ENCODE measurements at places on chromosomes 4 and X.
A peak's percentile ranks its signal among the peaks of the same experiment; 100 is the strongest.

DNA sequence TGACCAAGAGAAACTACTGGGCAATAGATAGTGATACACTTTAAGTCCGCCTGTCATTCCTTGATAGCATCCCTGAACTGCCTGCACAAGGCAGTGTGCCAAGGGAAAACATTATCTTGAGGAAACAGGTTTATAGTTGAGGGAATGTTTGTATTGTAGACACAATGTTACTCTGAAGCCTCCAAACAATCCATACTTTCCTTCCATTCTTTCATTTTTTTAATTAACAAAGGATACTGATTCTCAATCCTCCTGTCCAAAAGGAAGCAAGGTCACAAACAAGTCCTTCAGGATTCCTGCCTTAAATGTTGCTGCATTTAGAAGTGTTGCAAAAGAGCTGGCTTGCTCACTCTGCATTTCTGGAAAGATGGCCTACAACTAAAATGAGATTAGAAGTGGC lies 61.7 kb upstream of the PRSS48 start:
- no peak for DNase-seq

DNA sequence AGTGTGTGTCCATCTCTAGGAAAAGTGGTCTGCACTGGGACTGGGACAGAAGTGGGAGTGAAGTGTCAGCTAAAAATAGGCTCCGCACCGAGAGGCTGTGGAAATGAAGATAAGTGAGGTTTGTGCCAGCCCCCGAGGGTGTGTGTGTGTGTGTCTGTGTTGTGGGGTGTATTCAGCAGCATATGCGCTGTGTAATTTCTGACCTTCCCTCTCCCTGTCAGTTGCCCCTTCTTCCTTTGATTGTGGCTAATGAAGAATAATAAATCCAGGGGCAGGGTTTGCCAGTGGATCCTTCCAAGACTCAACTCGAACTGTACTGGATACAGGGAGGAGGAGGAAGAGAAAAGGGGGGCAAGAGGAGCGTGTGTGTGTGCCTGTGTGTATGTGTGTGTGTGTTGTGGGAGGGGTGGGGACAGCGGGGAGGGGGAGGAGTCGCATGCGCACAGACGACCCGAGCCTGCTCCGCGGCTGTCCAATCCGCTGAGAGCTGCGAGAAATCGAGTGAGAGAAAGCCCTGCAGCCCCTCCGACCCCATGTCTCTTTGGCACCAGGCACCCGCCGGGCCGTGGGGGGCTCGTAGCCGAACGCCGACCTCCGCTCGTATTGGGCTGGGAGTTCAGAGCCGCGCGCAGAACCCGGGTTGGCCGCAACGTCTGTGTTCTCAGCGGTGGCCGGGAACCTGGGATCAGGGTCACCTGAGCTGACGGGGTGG lies 916 bp upstream of the POU4F2 start:
- DNase-seq: no peak

- DNase-seq: no peak
Measured at GRCh38 chr4:52510939-52511565, 148.0 kb downstream of the USP46 start.

DNA sequence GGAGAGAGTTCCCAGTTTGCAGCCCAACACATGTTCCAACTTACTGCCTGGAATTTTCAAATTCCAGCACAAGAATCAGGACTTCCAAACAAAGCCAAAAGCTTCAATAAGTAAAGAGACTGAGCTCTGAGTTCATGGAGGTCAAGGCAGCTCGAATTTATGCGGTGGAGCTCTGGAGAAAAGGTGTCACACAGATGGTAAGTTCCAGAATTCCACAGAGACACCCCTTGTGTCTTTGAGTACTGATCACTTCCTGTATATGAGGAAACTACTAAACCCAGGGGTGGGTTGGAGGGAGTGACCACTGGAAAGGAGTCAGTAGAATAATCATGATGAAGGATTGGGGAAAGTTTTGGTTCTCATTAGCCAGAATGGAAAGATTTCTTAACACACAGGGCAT lies 118.5 kb upstream of the GUCY1A1 start:
- DNase-seq: no peak

- DNase-seq: no peak
Measured at GRCh38 chr4:147084861-147085260, 139.2 kb upstream of the TTC29 start.

GRCh38 chr4:26299254-26299882 lies 21.4 kb upstream of the RBPJ start:
- no peak for DNase-seq

GRCh38 chrX:118652717-118653116 lies 74.7 kb upstream of the IL13RA1 start:
- no peak for DNase-seq

DNA sequence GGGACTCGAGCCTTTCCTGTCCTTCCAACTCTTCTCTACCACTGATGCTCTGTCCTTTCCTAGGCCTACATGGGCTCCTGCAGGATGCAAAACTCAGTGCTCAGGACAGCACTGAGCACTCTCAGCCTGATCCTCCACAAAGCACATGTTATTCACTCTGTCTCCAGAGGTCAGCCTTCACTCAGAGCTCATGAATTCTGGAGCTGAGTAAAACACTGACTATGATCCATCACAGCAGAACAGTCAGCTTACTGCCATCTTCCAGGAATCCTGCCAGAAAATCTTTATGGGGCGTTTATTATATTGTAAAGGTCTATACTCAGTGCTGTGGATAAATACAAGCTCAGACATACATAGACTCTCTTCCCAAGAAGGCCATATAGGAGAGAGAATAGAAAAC lies 121.5 kb upstream of the CPEB2 start:
- no peak for DNase-seq

DNA sequence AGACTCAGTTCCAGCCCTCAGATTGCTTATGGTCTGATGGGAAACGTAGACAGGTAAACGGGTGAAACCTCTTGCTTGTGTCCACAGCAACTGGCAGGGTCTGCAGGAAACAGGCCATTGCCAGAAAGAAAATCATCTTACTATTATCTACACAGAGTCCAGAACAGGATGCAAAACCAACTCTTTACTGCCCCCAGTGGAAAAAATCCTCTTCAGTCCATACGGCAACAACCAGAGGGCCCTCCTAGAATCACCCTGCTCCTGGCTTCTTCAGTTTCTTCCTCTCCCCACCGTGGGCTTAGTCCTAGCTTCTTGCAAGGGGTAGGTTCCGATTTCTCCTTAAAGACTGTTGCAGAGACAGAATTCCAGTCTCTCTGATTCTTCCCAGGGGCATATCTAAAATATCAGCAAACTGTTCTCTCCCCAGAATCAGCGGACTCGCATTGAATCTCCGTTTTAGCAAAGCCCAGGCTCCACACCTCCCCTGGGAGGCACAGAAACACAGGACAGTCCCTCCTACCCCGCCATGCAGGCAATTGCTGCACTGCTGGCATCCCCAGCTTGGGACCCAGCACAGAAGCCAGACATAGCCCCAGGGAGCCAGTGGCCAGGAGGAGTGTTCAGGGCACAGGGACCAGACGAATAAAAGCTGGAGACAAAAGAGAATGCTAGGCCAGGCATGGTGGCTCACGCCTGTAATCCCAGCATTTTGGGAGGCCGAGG lies 41.0 kb upstream of the SH3RF1 start:
- peak; percentile 41 for DNase-seq

DNA sequence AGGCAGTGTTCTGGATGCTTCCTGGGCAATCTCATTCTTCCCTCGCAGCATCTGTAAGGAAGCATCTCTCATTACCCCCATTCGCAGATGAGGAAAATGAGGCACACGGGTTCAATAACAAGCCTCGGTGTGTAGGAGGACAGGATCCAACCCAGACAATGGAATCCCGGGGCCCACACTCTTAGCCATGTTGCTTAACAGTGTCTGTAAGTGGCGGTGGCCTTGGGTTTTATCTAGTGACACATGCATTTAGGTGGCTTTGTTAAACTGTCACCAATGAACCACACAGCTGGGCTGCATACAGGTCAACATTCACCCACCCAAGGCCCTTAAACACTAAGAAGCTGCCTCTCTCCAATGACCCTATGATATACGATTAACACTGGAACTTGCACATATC lies 22.6 kb downstream of the RELL1 start:
- no peak for DNase-seq

DNA sequence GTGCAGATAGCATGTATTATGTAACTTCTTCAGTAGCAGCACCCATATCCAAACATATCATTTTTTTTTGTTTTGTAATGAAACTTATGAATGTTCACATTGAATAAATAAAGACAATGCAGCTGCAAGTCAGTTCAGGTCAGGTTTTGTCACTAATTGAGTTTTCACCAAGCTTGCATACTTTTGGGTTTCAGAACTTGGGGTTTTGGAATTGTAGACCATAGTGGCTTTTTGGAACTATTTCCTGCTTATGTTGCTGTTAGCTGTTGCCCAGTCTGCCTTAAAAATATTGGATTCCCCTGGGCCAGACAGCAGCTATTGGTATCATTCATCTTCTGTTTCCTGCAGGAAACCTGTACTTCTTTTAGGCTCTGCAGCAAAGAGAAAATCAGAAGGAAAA lies 113.4 kb upstream of the LIMCH1 start:
- no peak for DNase-seq

DNA sequence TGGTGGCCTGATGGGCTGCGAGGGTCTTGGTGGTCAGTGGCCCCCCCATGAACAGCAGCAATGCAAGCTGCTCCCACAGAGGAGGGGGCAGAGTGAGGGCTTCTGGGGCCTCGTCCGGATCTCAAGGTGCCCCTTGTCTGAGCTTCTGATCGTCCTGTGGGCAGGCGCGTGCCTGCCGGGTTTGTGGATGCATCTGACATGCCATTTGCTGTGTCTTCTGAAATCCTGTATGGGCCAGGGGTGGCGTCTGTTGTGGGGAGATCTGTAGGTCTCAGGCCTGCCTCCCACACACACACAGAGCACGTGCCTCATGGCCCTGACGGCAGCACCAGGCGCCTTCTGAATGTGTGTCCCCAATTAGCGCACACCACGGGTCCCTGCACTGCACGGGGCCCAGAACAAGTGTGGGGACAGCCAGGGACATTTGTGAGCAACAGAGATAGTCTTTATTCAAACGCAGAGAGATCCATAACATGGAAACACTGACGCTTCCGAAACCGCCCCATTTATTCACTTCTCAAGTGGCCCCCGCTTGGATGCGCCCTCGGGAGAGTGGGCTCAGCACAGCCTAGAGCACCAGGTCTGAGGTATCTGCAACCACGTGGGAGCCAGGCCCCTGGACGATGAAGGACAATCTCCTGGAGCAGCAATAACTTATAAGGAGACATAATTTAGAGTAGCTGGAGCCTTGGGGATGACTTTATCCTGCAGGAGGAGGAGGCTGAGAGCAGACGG lies 5.7 kb downstream of the SPON2 start:
- no peak for DNase-seq

DNA sequence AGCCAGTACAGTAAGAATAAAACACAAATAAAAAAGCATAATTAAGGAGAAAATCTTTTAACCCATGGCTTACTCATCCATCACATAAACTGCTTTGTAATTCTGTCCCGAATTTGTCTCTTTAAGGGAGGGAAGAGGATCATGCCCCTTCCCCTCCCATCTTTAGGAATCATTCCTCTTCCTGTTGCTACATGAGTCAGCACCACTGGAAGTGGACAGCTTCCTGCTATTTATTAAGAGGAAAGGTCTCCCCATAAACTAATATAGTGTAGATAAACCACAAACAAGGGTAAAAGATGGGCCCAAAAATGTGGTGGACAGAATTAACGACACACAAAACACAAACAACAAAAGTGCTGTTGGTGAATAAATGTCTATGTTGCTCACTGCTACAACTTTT lies 75.8 kb downstream of the PPP3CA start:
- DNase-seq: no peak

DNA sequence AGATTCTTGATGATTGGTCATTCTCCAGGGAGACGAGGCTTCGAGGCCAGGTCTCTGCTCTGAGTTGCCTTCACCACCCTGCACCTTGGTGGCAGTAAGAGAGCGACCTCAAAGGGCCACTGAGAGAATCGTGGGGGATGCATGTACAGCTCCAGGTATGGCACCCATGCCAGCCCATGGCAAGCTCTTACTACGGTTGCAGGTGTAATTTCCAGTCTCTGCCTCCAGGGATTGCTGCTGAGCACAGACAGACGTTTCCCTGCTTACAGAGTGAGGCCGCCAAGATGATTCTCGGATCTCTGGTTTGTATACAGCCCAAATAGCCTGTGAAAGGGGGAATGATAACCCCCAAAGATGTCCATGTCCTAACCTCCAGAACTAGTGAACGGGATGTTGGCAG lies 16.3 kb upstream of the DRD5 start:
- no peak for DNase-seq

Data from fibroblast of the conjunctiva (primary cell).